Body of pancreas (tissue), 4 donors: ENCODE measurements at places on chromosomes 3 and 15. TPM values are rescaled to one million over a fixed set of nuclear protein-coding genes. Genes with fewer than 3 reads are reported as not detected.

ANKRD34C gene
- 0.33 TPM for total RNA-seq

PEX5L gene
- total RNA-seq = 13.2 TPM

GABRR3 gene
- not detected for total RNA-seq

WDR72 gene
- total RNA-seq = 9.2 TPM

GRCh38 chr3:15591242-15591641, 10.1 kb downstream of the HACL1 start:
- no peak for DNase-seq
- peaks cover 5% of the 10 kb centered on the region for H3K36me3 ChIP-seq
- H3K27me3 ChIP-seq = no peaks in the 10 kb centered on the region
- H3K4me3 ChIP-seq = no peak overlapping the region
- no peaks in the 10 kb centered on the region for H3K4me1 ChIP-seq

DNA sequence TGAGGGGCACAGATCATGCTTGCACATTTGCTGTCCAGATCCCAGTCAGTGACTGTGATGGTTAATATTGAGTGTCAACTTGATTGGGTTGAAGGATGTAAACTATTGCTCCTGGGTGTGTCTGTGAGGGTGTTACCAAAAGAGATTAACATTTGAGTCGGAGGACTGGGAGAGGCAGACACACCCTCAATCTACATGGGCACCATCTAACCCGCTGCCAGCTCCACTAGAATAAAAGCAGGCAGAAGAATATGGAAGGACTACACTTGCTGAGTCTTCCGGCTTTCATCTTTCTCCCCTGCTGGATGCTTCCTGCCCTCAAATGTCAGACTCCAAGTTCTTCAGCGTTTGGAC, 5.1 kb downstream of the GP9 start:
- no peak overlapping the region for H3K4me3 ChIP-seq
- H3K36me3 ChIP-seq = no peaks in the 10 kb centered on the region
- DNase-seq = no peak
- H3K4me1 ChIP-seq = peaks cover 9% of the 10 kb centered on the region
- no peaks in the 10 kb centered on the region for H3K27me3 ChIP-seq

- H3K27ac ChIP-seq = no peak overlapping the region
- no peaks in the 10 kb centered on the region for H3K4me1 ChIP-seq
- H3K36me3 ChIP-seq = no peaks in the 10 kb centered on the region
- H3K27me3 ChIP-seq = no peaks in the 10 kb centered on the region
These were observed 391.7 kb downstream of the CACNA2D3 start for GRCh38 chr3:54514006-54514405.

DNA sequence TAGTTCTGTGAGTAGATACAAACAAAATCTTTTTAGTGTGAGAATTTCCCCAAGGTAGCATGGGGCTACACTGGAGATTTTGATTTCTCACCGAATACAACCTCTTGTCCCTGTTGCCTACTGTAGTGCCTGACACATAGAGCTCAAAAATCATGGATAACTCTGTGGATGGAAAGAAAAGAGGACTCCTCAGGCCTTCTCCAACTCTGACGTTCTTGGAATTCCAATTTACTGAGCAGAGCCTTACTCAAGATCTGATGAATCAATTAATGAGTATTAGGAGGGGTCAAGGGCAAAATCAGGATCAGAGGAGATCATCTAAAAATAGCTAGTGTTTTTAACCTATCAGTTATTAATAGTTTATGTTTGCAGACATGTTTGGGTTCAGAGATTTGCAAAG, 46.7 kb upstream of the PYDC2 start:
- no peak for DNase-seq
- no peaks in the 10 kb centered on the region for H3K4me1 ChIP-seq
- H3K27me3 ChIP-seq = no peaks in the 10 kb centered on the region
- no peak overlapping the region for H3K27ac ChIP-seq
- no peak overlapping the region for H3K4me3 ChIP-seq
- no peaks in the 10 kb centered on the region for H3K36me3 ChIP-seq
